ENCODE measurements at places on chromosomes 11 and 22.

DNA sequence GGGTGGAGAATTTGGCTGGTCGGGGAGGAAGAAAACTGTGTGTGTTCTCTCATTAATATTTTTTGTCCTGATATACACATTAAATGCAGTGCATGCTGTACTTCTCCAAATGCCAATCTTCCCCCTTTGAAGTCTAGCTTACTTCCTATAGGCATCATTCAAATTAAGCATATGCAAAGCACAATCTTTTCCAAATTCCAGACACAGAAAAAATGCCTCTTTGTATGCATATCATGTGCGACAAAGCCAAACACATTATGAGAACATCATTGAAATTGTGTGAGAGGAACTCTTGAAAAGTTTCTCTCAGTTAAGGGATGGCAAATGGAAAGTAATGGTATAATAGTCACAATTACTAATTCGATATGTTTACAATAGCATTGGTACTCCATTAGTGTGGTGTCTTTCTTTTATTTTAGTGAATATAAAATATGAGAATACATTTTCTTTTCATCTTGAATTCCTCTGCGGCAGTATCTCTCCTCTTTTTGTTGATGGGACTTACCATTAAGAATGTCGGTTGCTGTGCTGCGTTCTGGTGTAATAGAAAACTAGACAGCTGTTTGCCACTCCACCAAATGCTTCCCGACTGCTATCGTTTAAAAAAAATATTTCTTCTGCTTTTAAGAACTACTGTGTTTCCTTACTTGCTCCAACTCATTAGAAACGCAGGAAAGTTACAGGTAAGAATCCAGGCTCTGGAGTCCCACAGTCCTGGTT is 19.3 kb upstream of the NRIP3 start:
- no peak for DNase-seq

DNA sequence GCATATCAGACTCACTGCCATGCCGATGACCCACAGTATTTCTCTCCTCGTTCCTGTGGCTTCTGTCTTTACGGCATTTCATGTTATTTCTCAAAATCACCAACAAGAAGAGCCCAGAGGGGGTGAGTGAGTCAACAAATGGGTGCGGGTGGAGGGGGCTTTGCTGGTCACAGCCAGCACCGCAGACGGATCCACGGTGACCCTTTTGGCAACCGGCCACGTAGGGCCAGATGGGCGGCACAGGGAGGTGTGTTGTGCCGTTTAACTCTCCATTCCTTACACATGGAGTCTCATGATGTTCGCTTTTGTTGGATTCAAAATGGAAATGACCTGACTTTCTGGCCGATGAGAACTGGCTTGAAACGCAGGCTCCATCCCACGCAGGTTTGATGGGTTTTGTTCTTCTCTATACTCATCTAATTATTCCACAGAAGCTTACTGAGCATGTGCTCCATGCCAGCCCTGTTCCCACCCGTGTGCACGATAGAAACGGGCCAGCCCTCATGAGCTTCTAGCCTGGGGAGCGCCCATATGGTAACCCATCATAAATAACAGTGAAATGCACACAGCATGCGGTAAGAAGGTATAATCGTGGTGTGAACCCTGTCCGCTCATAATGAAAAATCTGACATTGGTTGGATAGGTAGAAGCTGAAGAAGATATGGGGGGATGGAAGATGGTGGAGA is 319.9 kb downstream of the BRD1 start:
- no peak for DNase-seq

GRCh38 chr22:24444251-24444650 is 16.9 kb downstream of the ADORA2A start:
- DNase-seq = no peak

- DNase-seq = no peak
Measured at GRCh38 chr11:91374794-91375193, 849.8 kb upstream of the FAT3 start.

- no peak for DNase-seq
Measured at GRCh38 chr11:110928391-110928790, 216.2 kb upstream of the ARHGAP20 start.

- no peak for DNase-seq
Measured at GRCh38 chr11:83127310-83127637, 29.7 kb upstream of the PCF11 start.

- no peak for DNase-seq
Measured at GRCh38 chr11:17414317-17414737, 25.9 kb upstream of the KCNJ11 start.

DNA sequence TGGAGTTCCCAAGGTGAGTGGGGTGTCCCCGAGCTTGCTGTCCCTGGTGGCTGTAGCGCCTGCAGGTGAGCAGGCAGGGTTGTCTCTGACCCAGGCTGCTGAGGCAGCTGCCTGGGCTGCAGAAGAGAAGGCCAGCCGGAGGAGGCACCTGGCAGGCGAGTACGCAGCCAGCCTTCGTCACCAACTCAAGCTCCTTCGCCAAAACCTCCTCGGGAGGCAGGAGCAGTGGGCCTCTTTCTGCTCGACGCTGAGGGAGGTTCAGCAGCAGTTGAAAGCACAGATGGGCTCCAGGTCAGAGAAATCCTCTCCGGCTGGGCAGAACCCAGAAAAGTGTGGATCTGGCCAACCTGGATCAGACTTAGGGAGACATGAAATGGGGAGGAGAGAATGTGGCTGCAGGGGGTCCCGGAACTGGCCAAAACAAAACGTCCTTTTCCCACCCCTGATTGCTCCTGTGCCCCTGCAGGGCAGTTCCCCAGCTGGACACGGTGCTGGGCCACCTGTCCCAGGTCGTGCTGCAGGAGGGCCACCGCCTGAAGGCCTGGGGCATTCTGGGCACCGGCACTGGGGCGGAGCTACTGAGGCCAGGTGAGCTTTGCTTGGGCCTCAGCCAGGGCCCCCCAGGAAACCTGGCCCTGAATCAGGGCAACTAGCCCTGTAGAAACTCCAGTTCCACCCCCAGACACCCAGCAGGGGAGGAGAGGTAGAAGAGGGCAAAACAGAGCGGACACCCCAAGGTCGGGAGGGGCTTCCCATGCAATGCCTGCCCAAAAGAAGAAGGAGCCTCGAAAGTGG is 56.7 kb downstream of the BTG4 start:
- DNase-seq = no peak

DNA sequence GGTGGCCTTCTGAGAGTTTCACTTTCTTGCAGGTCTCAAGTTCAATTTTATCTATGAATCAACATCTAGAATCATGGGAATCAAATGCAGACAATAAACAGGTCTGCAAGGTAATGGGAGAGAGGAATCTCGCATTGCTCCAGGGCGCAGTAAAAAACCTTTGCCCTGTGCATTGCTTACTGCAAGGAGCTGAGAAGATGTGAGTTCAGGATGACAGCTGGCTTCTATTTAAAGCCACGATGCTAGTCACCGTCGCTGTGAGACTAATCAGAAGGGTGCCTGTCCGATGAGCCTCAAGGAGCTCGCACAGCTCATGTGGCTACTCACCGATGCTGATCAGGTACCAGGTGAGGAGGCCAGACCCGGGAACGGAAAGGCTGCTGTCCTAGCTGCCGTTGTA is 30.2 kb upstream of the APOA1 start:
- no peak for DNase-seq

GRCh38 chr11:32302826-32303225 is 132.5 kb downstream of the WT1 start:
- no peak for DNase-seq

- DNase-seq = peak; percentile 56
Measured at GRCh38 chr22:50011447-50012210, 936 bp downstream of the IL17REL start.

DNA sequence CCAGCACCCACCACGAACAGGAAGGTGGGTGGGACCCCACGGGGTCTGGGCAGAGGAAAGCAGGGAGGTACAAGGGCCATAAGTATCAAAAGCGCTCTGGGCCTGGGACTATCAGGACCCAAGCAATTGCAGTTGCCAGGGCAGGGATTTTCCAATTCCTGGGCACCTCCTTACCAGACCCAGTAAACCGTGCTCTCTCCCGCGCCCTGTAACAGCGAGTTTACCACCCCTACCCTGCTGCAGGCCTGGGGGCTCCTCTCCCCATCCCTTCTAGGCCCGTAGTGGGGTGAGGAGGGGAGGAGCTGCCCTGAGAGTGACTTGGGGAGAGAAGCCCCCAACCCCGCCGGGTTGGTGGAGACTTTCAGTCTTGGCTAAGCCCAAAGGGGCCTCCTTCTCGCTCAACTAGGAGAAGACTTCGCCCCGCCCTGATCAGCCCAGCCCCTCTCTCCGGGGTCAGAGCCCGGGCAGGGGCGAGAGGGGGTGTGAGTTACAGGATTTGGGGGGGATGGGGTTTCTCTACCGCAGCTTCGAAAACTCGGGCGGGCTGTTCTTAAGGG is 5.4 kb downstream of the PAX6 start:
- DNase-seq = no peak

DNA sequence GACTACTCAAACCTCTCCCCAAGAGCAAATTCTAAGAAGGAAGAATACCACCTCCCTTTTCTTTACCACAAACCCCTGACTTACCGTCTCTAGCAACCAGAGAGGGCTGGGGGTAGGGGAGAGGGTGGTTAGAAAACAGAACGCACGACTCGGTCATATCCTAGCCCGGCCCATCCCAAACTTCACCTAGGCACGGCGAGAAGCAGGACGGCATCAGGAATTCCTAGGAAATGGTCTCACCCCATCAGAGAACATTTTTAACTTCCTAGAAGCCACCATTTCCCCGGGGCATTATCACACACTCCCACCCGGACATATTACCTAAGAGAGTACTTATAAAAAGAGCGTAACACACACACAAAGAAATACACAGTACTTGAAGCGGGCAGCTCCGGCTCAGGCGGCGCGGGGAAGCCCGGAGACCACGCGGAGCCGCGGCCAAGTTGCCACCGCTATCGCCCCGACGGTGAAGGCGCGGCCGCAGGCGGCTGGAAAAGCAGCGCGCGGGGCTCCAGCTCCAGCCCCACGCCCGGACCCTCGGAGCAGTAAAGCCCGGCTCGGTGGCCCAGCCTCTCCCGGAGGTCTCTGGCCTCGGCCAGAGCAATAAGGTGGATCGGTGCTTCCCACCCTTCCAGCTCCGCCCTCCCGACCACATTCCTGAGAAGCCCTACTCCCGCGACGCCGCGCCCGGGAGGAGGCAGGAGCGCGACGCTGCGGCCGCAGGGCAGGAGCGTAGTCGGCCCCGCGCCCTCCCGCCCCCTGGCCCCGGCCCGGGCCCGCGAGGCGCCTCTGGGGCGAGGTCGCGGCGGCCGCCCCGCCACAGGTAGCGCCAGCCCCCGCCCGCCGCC is 878 bp downstream of the RRAS2 start:
- DNase-seq = peak; percentile 82

DNA sequence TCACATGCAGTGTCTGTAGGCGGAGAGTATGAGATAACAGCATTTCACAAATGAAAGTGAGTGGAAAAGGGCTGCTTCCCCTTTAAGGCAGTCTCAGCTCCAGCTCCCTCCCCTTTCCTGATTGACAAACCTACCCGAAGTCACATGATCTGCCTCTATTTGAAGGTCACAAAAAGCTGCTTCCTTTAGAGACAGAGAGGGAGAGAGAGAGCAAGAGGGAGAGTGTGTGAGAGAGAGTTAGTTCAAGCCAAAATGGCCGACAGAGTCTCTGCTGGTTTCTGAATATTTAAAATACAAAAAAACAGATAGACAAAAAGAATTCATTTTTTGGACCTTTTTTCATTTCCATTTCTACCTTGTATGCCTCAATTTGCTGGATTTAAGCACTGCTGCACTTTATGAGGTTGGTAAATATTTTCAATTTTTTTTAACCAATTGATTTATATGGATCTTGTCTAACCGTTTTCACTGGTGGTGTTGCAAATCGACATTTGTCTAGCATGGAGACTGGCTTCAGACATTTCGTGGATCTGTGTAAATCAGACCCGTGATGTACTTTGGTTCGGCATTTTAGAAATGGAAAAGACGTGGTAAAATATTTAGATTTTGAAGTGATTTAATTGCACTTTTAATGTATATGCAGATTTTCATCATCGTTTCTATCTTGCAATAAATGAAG is at the start of gene TNRC6B:
TNRC6B (plus strand) TSS at position 188 of the 679 bp plus-strand sequence; CDS start at position 399, 211 bp downstream.
- DNase-seq = peak; percentile 79

GRCh38 chr22:20991252-20992055 is 9.4 kb downstream of the LZTR1 start:
- DNase-seq = no peak

DNA sequence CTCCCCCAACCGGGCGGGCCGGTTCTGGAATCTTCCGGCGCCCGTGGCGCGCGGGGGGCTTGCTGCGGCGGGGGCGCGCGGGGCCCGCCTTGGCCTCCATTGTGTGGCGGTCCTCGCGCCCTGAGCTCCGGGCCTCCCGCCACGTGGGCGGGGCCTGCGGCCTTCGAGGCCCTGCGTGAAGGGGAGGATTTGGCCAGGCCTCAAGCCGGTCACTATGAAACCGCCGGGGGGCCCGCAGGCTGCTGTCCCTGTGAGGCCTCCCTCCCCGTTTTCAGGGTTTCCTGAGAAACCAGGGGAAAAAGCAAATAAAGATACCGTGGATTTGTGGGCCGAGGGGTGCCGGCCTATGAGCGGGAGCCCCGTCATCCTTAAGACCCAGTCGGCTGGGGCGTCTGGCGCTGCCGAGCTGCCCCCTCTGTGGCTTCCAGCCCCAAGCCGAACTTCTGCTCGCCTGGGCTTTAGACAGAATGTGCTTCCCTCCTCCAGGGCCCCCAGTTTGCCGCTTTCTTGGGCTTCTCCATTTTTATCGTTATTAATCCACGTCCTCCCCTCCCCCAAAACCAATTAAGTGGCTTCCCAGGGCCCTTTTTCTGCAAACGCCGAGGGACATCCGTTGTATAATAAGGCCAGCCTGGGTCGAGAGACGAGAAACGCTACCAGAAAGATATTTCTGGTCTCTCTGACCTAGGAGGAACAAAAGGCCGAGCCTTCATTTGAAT is 602 bp downstream of the EWSR1 start:
- DNase-seq = peak; percentile 69

- DNase-seq = no peak
Measured at GRCh38 chr11:73396985-73397384, 20.8 kb downstream of the RELT start.

GRCh38 chr22:23263651-23264555 is 83.6 kb downstream of the BCR start:
- DNase-seq = no peak

DNA sequence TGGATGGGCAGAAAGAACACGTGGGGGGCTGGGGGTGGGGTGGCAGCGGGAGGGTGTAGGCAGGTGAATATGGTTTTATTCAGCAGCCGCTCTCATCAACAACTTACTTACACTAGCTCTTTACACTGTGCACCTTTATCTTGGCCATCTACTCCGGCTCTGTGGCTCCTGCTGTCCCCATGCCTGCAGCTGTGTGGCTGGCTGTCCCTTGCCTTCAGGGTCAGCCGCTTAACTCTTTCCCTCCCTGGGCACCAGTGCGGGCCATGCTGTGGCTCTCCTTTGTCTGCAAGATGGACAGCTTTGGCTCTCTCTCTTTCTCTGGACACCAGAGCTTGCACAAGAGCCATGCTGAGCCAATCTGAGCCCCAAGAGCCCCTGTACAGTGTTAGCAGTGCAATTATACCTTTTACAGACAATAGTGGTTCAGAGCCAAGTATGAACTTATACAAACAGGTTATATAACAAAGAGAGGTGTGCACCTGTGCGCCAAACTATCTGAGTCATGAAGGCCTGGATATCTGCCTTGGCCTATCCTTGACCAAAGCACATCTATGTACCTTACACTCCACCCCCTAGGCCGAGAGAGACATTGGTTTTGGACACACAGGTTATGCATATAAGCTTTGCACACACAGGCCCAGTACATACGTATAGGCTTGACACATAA is 94.3 kb upstream of the CTSC start:
- no peak for DNase-seq
